ENCODE measurements at places on chromosomes 13 and 19.
A peak's percentile ranks its signal among the peaks of the same experiment; 100 is the strongest.

DNA sequence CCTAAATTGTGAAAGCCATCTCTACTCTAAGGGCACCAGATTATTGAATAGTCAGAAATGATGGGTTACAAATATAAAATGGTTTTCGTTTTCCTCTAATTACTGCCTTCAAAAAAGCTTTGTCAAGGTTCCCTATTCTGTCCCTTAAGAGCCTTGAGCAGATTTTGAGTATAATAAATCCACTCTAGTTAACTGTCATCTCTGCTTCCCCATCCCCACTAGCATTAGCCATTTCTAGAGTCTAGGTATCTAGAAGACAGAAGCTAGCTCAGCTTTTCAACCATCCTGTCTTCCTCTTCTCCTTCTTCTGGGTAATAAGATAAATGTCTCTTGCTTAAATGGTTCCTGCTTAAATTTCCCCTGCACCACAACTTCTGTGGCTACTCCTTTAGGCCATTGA lies 290.4 kb downstream of the DACH1 start:
- DNase-seq: no peak

DNA sequence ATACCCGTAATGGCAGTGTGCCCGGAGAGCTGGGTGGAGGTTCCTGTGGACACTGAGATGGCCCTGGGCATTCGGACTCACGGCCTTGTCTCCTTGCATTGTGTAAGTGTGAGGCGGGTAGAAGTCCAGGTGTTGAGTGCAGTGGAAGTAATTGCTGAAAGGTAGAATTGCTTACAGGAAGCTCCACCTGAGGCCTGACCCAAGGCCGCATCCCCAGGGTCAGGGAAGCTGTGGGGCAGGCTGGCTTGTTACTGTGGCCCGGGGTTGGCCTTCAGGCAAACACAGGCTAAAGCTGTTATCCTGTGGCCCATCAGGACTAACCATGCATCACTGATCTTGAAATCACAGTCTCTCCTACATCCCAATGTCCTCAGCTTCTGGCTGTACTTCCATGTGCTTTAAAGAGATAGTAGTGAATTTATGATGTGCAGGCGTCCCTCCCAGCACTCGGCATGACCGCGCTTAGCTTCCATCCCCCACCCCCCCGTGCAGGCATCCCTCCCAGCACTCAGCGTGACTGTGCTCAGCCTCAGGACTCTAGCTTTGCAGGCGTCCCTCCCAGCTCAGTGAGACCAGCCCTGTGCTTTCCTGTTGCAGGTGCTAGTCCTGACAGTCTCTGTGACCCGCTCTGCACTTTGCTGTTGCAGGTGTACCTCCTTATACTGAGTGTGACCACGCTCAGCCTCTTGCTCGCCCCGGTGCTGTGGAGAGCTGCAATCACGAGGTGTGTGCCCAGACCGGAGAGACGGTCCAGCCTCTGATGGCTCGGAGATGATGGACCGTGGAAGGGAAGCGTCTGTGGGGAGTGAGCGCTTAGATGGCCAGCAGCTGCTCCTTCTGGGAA lies 35.6 kb upstream of the TFDP1 start:
- peak; percentile 81 for DNase-seq

GRCh38 chr19:49422407-49423070 lies 702 bp downstream of the PTH2 start:
- DNase-seq: peak; percentile 77

- no peak for DNase-seq
Measured at GRCh38 chr13:68190818-68191217, 960.7 kb upstream of the PCDH9 start.

GRCh38 chr13:114089341-114089740 lies 43.1 kb downstream of the RASA3 start:
- no peak for DNase-seq

DNA sequence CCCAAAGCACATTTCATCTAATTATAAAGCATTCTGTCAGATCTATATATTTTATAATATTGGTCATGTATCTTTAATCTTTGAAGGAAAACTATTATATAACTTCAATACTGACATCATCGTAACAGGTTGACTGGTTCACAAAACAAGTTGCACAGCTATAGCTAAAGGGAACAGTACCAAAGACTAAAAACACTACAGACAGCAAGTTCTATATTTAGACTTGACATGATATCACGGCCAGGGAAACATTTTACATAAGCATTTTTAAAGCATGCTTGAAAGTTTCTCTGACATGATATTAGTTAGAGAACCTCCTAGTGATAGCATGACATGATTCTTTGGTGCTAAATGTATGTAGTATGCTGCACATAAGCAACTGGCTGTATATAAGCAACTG lies 182.5 kb downstream of the NDFIP2 start:
- peak; percentile 20 for DNase-seq
